ENCODE measurements at places on chromosomes 5 and 9.
A peak's percentile ranks its signal among the peaks of the same experiment; 100 is the strongest.

- peaks cover 2% of the 10 kb centered on the region for H3K4me1 ChIP-seq
- no peak overlapping the region for H3K27ac ChIP-seq
- peaks cover 8% of the 10 kb centered on the region for H3K27me3 ChIP-seq
- H3K36me3 ChIP-seq = no peaks in the 10 kb centered on the region
- H3K4me3 ChIP-seq = peak overlapping the region; percentile 59
These were observed 1.5 kb downstream of the SPOCK1 start for GRCh38 chr5:137497396-137498290.

- no peak overlapping the region for H3K4me3 ChIP-seq
- no peaks in the 10 kb centered on the region for H3K4me1 ChIP-seq
- no peaks in the 10 kb centered on the region for H3K36me3 ChIP-seq
- no peaks in the 10 kb centered on the region for H3K27me3 ChIP-seq
- DNase-seq = peak; percentile 56
These were observed 42.4 kb upstream of the ZBED3 start for GRCh38 chr5:77129391-77129990.

DNA sequence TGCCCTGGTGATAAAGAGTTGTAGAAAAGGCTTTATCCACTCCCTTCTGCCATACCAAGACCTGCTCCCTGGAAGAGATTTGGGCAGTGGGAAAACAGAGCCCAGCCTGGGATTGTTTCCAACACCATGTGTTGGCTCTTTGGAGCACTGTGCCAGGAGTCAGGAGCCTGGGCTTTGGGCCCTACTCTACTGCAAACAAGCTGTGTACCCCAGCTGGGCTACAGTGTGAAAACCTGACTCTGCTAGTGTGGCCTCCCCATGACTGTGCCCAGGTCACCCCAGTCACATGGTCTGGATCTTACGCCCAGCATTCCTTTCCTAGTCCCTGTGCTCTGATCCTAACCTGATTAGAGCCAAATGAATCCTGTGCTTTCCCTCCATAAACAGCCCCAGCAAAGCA lies 39.3 kb upstream of the SHB start:
- no peak for DNase-seq
- no peaks in the 10 kb centered on the region for H3K36me3 ChIP-seq
- no peak overlapping the region for H3K4me3 ChIP-seq

DNA sequence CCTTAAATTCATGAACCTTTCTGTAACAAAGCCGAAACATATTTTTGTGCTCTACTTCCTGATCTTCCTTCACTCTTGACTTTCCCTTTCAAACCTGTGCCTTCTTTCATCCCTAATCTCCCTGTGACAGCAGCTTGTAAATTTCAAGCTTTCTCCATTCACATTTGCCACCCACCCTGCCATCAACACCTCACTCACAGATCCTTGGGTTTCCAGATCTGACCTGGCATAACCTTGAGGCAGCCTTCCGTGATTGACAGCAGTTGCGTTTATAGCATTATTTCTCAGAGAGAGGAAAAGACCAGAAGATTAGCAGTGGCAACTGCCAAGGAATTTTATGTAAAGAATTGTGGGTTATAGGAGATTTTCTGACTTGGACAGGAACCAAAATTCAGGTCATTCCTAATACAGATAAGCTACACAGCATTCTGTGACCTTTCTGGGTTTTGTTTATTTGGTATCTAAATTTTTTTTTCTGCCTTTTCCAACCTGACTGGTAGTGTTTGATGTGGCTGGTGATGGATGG lies 260.0 kb downstream of the NR2F1-AS1 start:
- H3K4me3 ChIP-seq = no peak overlapping the region
- H3K27me3 ChIP-seq = no peaks in the 10 kb centered on the region
- no peaks in the 10 kb centered on the region for H3K36me3 ChIP-seq
- no peak for DNase-seq
- H3K27ac ChIP-seq = no peak overlapping the region

DNA sequence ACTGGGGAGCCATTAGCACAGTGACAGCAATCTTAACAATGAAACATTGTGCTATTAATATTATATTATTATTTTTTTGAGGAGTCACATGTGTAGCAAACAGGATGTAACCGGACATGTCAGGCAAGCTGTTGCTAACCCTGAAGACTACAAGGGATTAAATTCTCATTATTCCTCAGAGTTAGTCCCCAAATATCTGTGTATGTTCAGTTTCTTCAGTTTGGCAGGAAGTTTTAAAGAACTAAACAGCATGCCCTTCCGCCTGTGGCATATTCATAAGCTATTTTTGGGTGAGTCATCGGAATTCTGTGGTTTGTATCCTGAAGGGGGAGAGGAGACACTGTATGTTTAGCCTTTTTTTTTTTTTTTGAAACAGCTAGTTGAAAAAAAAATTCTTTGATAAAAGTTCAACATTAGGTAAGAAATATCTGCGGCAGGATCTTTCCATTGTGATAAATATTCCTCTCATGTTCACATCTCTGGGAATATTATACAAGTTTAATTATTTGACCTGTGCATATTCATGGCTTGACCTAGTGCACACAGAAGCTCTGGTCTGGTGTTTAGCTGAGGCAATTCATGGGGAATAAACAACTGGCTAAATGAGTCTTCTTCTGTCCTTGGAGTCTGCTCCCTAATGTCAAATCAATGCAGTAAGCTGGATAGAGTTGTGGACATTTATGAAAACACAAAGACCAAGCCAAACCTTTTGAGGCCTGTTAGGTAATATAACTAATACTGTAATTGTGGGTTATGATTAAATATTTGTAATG lies 202.7 kb upstream of the CDKN2B start:
- H3K4me3 ChIP-seq = no peak overlapping the region
- no peak for DNase-seq
- no peaks in the 10 kb centered on the region for H3K36me3 ChIP-seq
- no peak overlapping the region for H3K27ac ChIP-seq
- H3K4me1 ChIP-seq = no peaks in the 10 kb centered on the region

- no peak overlapping the region for H3K27ac ChIP-seq
- peaks cover 2% of the 10 kb centered on the region for H3K36me3 ChIP-seq
- no peak overlapping the region for H3K4me3 ChIP-seq
- DNase-seq = no peak
- H3K27me3 ChIP-seq = no peaks in the 10 kb centered on the region
These were observed 167.7 kb upstream of the MRPS30 start for GRCh38 chr5:44640945-44641456.

DNA sequence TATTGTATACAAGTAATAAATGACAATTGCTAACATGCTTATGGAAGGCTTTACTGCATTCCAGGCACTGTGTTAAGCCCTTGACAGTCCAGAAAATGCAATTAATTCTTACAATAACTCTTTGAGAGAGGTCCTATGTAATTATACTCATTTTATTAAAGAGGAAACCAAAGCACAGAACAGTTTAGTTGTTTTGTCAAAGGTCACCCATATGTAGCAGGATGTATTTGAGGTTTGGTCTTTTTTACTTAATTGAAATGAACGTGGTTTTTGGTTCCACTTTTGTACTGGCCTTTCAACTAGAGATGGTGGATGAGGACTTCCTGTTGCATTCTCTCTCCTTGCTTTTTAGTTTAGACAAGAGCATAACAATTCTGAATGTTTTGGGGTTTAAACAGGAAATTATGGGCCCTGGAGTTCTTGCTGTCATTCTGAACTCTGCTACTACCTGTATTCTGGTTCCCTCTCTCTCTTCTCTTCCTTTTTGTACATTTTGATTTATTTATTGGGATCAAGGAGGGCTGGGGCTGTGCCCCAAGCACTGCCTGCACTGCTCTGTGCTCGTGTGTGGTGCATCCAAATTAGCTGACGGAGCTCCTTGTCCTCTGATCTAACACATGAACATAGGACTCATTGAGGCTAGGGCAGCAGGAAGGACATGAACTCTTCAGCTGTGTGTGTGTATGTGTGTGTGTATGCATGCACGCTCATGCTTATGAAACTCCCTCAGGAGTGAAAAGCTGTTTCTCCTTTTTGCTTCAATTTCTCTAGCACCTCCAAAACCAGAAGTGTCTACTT lies 47.4 kb downstream of the SLC28A3 start:
- H3K4me3 ChIP-seq = no peak overlapping the region
- no peaks in the 10 kb centered on the region for H3K36me3 ChIP-seq
- peaks cover 6% of the 10 kb centered on the region for H3K4me1 ChIP-seq
- no peaks in the 10 kb centered on the region for H3K27me3 ChIP-seq
- H3K27ac ChIP-seq = no peak overlapping the region

- no peaks in the 10 kb centered on the region for H3K36me3 ChIP-seq
- DNase-seq = no peak
- no peak overlapping the region for H3K27ac ChIP-seq
- H3K4me3 ChIP-seq = no peak overlapping the region
- no peaks in the 10 kb centered on the region for H3K4me1 ChIP-seq
These were observed 190.5 kb downstream of the GAS1 start for GRCh38 chr9:86756576-86757381.

DNA sequence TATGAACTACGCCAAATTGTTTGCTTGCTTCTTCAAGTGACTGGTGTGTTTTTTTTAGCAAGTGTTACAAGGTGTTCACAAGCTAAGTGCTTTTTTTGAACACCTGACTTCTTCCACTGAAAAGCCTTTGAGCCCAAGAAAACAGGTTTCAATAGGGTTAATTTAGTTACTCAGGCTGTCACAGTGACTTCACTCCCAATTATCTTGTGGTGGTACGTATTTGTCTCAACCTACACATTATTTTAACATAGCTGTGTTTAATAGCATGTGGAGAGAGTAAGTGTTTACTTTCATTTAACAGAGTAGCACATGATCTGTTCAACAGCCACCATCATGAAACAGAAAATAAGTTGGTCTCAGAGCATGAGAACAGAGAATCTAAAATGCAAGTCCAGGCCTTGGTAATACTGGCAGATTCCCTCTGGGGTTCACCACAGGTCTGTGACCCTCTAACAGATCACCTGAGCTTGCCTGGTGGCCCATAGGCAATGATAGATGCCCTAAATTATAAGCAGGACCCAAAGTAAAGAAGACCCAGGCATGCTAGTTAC lies 267.7 kb upstream of the SMARCA2 start:
- no peak overlapping the region for H3K4me3 ChIP-seq
- no peaks in the 10 kb centered on the region for H3K4me1 ChIP-seq
- H3K36me3 ChIP-seq = no peaks in the 10 kb centered on the region
- no peak for DNase-seq
- no peaks in the 10 kb centered on the region for H3K27me3 ChIP-seq
- no peak overlapping the region for H3K27ac ChIP-seq

- no peaks in the 10 kb centered on the region for H3K27me3 ChIP-seq
- H3K4me1 ChIP-seq = no peaks in the 10 kb centered on the region
- H3K36me3 ChIP-seq = no peaks in the 10 kb centered on the region
- no peak overlapping the region for H3K27ac ChIP-seq
- no peak overlapping the region for H3K4me3 ChIP-seq
- no peak for DNase-seq
These were observed 410.1 kb downstream of the CDH18 start for GRCh38 chr5:19577882-19578281.

- H3K4me3 ChIP-seq = no peak overlapping the region
- no peak overlapping the region for H3K27ac ChIP-seq
- H3K36me3 ChIP-seq = no peaks in the 10 kb centered on the region
- DNase-seq = no peak
- H3K4me1 ChIP-seq = no peaks in the 10 kb centered on the region
- no peaks in the 10 kb centered on the region for H3K27me3 ChIP-seq
These were observed 27.9 kb downstream of the ANXA1 start for GRCh38 chr9:73179589-73179988.

GRCh38 chr5:140093866-140094265 lies 20.0 kb upstream of the PURA start:
- no peaks in the 10 kb centered on the region for H3K4me1 ChIP-seq
- no peak for DNase-seq
- no peak overlapping the region for H3K4me3 ChIP-seq

DNA sequence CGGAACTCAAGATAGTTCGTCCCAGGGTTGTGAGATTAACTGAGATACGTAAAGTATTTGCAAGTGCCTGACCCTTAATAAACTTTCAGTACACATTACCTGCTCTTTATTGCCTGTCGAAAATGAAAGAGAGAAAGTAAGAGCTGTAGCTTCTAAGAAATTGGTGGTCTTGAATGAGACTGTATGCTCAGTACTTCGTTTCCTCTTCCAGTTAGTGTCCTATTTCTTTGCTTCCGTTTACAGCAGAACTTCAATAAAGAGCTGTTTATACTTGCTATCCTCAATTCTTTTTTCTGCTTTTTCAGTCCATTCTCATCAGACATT lies 534 bp downstream of the SRFBP1 start:
- peak overlapping the region; percentile 99 for H3K4me3 ChIP-seq
- H3K27me3 ChIP-seq = no peaks in the 10 kb centered on the region
- H3K36me3 ChIP-seq = peaks cover 19% of the 10 kb centered on the region
- no peaks in the 10 kb centered on the region for H3K4me1 ChIP-seq
- no peak for DNase-seq
- no peak overlapping the region for H3K27ac ChIP-seq

DNA sequence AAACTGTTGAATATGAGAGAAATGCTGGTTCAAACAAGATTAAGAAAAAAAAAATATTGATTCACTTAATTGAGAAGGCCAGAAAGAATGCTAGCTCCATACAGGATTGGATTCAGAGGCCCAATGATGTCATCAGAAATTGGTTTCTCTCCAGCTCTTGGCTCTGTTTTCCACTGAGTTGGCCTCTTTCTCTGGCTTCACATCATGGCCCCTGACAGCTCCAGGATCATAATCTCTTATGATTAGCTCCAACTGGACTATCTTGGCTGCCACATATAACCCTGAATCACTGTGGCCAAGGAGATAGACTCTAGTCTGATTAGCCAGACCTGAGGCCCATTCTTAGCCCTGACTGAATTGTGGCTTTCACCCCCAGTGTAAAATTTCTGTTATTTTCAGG lies 244.7 kb upstream of the GRAMD2B start:
- no peak overlapping the region for H3K4me3 ChIP-seq
- no peak overlapping the region for H3K27ac ChIP-seq
- no peak for DNase-seq

DNA sequence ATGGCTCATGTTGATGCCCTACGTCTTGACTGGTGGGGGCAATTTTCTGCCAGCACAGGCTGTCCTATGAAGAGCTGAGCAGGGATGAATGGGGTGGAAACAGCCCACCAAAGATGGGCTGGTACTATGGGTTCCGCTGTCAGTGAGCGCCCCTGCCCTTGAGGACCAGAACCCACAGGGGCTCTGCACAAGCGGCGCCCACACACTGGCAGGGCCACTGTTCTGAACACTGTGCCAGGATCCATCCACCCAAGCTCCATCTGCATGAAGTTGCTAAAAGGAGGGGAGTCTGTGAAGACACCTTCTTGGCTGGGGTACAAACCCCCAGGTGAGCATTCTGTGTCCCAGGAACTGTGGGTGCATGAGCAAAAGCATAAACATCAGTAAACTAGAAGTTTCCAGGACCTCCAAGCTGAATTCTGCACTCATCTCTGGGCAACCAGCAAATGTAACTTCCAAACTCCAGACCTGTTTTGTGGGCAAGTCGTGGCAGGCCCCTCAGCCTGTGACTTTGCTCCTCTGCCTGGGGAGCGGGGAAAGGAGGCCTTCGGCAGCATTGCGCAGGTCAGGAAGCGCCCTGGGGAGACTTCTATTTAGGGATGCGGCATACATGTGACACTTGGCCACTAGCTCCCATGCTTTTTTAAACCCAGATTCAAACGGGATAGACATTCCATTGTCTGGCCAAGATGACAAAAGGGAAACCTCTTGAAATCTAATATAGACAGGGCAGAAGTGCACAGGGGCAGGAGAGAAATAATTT lies 48.9 kb downstream of the PTPN3 start:
- DNase-seq = no peak
- no peaks in the 10 kb centered on the region for H3K27me3 ChIP-seq
- no peaks in the 10 kb centered on the region for H3K36me3 ChIP-seq
- H3K4me1 ChIP-seq = no peaks in the 10 kb centered on the region
- no peak overlapping the region for H3K27ac ChIP-seq

- no peaks in the 10 kb centered on the region for H3K4me1 ChIP-seq
- no peak overlapping the region for H3K4me3 ChIP-seq
- H3K27ac ChIP-seq = no peak overlapping the region
- DNase-seq = no peak
- no peaks in the 10 kb centered on the region for H3K36me3 ChIP-seq
- H3K27me3 ChIP-seq = no peaks in the 10 kb centered on the region
These were observed 138.7 kb downstream of the HTR1A start for GRCh38 chr5:63823583-63823982.

Data from H9 (cell line).